Tracheal epithelial cell (primary cell): ENCODE measurements at places on chromosomes 6 and 20. TPM values are rescaled to one million over a fixed set of nuclear protein-coding genes. Genes with fewer than 3 reads are reported as not detected.

The DSP gene
- 710 and 886 TPM in 2 replicates for total RNA-seq

The PDE7B gene
- total RNA-seq: 0.24 TPM in 1 of 2 replicates, not detected in the other

The KHDC1 gene
- total RNA-seq: 0.24 and 1.5 TPM in 2 replicates

The MOG gene
- not detected in 2 replicates for total RNA-seq

The HLA-DRA gene
- total RNA-seq: not detected in 2 replicates

The BCLAF1 gene
- 47.7 and 60.7 TPM in 2 replicates for total RNA-seq

The GINS1 gene
- 1.7 and 6.0 TPM in 2 replicates for total RNA-seq
